Neural progenitor cell (in vitro differentiated cells): ENCODE measurements at places on chromosomes 12 and 14.
A peak's percentile ranks its signal among the peaks of the same experiment; 100 is the strongest.

- DNase-seq = peak; percentile 30
These were observed 146.4 kb upstream of the PRICKLE1 start for GRCh38 chr12:42735861-42736361.

GRCh38 chr14:98093111-98093510 is 1178.9 kb downstream of the BCL11B start:
- peak; percentile 59 for DNase-seq

DNA sequence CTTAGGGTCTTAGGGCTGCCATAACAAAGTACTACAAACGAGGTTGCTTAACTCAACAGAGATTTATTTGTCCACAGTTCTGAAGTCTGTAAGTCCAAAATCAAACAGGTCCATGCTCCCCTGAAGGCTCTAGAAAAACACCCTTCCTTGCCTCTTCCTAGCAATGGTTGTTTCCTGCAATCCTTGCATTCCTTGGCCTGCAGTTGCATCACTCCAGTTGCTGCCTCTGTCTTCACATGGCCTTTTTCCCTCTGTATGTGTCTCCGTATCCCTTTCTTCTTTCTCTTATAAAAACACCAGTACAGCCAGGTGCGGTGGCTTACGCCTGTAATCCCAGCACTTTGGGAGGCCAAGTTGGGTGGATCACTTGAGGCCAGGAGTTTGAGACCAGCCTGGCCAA is 17.4 kb downstream of the KCNMB4 start:
- no peak for DNase-seq

- peak; percentile 11 for DNase-seq
These were observed 4.6 kb upstream of the KLRC1 start for GRCh38 chr12:10457760-10458159.

DNA sequence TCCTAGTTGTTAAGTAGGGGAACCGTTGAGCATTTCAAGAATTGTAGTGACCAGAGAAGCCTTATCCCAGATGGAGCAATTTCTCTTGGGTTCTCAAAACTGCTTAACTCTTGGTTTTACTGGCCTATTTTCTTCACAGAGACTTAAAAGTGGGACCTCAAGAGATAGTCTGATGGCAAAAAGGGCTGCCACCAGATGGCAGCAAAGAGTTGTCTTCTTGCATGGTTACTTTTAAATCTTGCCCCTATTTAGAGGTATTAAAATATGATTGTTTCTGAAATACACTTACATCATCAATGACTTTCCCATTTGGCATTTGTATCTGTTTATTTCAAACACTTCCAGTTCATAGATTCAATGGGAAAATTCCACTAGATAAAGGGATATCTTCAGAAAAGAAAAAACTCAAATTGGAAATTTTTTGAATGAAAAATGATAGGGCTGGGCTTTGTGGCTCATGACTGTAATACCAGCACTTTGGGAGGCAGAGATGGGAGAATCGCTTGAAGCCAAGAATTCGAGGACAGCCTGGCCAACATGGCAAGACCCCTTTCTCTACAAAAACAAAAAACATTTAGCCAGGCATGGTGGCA is 69.9 kb upstream of the CNTN1 start:
- DNase-seq = peak; percentile 69

DNA sequence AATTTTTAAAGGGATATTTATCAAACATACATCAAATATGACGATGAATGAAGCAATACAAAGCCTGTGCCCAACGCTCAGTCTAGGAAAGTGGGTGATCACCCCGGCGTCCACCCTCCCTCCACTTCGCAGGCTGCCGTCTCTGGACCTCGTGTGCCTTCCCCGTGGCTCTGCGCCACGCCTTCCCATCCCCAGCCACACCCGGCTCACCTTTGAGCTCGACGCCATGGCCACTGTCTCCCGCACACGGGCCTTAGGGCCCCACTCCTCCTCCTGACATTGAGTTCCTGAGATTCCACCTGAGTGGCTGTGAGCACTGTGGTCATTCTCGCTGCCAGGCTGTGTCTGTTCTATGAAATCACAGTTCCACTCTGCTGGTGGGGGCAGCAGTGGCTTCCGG is 56.7 kb downstream of the GALNT9 start:
- DNase-seq = no peak

- peak; percentile 93 for DNase-seq
These were observed at the start of gene DDHD1 for GRCh38 chr14:53152887-53153701. DDHD1 (minus strand) TSS chr14:53153323; CDS start chr14:53153098, 225 bp downstream.

- no peak for DNase-seq
These were observed 20.2 kb downstream of the CCDC38 start for GRCh38 chr12:95922231-95922630.

DNA sequence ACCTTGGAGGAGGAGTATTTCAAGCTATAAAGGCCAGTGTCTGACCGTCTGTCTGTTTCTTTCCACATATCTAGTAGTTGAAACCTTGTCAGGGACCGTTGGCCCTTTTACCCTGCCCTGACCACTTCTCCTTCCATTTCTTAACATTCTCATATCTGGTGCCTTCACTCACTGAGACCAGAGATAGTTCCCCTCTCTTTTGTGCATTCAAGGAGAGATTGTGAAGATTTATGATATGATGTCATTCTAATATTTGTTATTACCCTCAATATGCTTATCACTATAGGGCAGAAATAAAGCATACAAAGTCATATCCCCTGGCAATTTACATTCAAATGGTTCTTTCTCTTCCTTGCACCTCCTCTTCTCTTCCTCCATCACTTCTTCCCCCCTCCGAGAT is 83.3 kb downstream of the PLXNC1 start:
- no peak for DNase-seq

GRCh38 chr12:66203820-66204219 is 14.8 kb downstream of the IRAK3 start:
- no peak for DNase-seq

DNA sequence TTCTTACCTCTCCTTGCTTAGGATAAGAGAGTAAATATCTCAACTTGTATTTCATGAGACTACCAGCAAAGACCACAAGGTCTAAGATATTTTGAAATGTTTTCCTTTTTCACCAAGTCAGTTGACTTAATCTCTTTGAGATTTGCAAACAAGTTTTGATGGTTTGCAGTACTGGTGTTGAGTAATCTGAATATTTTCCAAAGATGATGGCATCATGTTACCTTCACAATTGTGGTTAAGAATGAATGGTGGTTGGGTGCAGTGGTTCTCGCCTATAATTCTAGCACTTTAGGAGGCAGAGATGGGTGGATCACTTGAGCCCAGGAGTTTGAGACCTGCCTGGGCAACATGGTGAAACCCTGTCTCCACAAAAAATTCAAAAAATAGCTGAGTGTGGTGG is 225.7 kb downstream of the TMTC2 start:
- no peak for DNase-seq

DNA sequence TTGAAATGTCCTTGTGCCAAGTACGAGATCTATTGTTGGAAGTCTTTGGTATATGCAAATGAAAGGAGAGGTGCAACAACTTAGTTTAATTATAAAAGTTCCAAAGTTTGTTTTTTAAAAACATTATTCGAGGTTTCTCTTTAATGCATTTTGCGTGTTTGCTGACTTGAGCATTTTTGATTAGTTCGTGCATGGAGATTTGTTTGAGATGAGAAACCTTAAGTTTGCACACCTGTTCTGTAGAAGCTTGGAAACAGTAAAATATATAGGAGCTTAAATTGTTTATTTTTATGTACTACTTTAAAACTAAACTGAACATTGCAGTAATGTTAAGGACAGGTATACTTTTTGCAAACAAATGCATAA is 2.3 kb downstream of the HSPA2 start:
- DNase-seq = no peak

- no peak for DNase-seq
These were observed 51.7 kb downstream of the TSHR start for GRCh38 chr14:81007131-81007530.

GRCh38 chr12:5134861-5135525 is 91.3 kb downstream of the KCNA5 start:
- no peak for DNase-seq

- DNase-seq = no peak
These were observed 784 bp downstream of the RPL6 start for GRCh38 chr12:112408621-112409020.

DNA sequence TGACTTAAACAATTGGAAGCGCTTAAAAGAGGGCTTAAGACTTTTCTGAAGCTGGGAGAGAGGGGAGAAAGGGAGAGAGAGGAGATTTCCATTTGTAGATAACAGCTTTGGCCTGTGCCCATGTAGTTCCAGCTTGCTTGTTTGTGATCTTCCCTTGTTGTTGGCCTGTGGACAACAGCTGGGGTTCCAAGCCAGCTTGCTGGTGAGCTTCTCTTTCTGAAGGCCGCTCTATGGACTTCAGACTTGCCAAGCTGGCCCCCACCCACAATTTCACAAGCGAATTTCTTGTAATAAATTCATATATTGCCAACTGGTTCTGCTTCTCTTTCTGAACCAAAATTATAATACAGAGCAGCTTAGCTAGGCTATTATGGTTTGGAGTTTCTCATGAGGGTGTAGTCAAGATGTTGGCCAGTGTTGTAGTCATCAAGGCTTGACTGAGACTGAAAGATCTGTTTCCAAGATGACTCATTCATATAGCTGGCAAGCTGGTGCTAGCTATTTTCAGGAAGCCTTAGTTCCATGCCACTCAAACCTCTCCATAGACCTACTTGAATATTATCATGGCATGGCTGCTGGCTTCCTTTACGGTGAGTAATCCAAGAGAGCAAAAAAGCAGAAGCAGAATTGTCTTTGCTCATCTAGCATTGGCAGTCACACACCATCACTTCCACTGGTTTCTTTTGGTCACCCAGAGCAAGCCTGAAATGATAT is 89.4 kb downstream of the ATP23 start:
- no peak for DNase-seq

DNA sequence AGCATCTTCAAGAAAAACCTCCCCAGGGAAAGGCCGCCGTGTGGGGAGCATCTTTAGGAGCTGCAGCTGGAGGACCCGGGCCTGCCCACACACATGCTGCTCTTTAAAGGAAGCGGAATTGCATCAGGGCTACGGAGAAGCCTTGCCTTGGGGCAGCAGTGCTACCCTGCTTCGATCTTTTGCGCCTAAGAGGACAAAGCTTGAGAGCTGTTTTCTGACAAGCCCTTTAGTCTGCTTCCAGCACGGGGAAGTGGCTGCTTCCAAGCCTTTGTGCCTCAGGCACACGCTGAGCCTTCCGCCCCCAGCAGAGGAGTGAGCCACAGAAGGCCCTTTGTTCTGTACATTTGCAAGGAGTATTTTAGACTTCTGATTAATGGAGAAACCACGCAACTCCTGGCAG is 31.5 kb downstream of the COA8 start:
- DNase-seq = peak; percentile 92

DNA sequence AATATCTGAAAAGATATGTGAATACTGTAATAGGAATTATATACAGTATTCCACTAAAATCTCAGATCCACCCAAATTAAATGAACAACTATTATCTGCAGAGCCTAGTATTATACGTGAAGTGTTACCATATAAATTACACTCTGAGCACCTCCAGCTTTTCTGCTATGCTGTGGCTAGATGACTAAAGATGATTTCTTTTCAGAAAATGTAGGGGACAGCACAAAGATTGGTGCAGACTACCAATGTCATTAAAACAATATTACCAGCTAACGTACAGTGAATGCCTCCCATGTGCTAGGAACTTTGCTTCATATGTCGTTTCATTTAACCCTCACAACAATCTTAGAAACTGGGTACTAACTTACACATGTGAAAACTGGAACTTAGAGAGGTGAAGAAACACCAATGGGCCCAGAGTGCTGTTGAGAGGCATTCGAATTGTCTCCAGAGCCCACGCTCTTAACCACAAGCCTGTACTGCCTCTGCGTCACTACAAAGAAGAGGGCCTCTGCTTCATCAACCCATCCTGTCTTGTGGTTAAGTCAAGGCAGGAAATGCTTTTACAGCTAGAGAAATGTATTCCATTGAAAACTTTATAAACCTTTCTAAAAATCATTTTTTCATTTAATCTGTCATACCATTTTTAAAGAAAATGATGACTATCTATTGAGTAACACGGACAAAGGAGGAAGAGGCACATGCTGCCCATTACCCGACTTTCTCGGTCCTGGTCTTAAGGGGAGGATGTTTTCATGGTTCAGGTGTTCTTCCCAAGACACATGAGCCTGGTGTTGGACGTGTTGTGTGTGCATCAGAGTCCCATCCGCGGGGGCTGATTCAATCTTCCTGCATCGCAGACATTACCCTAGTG is 1.3 kb downstream of the GPR65 start:
- DNase-seq = no peak

GRCh38 chr12:24138041-24138440 is 188.6 kb upstream of the SOX5 start:
- DNase-seq = no peak

GRCh38 chr12:127293507-127294310 is 973.3 kb upstream of the TMEM132C start:
- DNase-seq = peak; percentile 76

DNA sequence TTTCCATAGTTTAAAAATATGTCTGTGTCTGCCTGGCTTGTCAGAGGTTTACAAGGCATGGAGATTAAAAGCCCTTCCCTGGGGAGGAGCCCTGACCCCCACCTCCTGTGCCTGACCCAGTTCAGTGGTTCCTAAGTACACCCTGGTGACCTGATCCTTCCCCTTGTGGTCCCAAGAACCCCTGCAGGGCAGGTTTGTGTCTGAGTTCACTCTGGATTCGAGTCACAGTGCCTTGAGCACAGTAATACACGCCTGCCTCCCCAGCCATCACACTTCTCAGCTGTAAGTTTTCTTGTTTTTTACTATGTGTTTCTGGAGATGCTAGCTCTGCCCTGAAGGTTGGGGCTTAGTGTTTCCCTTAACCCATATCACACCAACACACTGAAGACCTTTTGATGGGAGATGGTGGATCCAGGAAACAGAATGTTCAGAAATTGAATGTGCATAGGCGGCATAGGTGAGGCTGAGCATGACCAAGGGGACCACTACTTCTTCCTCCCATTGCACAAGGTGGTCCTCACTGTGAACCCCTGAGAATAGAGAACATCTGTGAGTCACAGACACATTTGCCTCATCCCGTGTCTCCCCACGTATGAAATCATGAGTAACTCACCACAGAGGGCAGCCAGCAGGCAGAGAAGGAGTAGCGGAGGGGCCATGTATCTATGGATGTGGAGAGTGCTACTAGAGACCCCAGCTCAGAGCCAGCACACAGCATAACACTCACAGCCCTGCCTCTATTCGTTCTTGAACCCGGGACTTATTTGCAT is 962.9 kb downstream of the TMEM121 start:
- no peak for DNase-seq

GRCh38 chr12:87779858-87780498 is 249.2 kb downstream of the C12orf50 start:
- DNase-seq = no peak

DNA sequence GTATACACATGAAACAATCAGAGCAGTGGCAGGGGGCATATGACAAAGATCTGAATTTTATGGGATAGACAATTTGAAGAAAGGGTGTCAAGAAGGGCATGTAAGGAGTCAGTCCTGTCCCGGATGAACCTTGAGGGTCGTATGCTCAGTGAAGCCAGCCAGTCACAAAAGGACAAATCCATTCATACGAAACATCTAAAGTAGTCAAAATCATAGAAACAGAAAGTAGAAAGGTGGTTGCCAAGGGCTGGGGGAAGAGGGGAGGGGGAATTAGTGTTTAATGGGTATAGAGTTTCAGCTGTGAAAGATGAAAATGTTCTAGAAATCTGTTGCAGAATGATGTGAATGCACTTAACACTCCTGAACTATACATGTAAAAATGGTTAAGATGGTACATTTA is 157.5 kb downstream of the TGFB3 start:
- DNase-seq = no peak

GRCh38 chr14:44297437-44297836 is 209.6 kb downstream of the FSCB start:
- no peak for DNase-seq
